ENCODE measurements at places on chromosomes 11 and 22.

DNA sequence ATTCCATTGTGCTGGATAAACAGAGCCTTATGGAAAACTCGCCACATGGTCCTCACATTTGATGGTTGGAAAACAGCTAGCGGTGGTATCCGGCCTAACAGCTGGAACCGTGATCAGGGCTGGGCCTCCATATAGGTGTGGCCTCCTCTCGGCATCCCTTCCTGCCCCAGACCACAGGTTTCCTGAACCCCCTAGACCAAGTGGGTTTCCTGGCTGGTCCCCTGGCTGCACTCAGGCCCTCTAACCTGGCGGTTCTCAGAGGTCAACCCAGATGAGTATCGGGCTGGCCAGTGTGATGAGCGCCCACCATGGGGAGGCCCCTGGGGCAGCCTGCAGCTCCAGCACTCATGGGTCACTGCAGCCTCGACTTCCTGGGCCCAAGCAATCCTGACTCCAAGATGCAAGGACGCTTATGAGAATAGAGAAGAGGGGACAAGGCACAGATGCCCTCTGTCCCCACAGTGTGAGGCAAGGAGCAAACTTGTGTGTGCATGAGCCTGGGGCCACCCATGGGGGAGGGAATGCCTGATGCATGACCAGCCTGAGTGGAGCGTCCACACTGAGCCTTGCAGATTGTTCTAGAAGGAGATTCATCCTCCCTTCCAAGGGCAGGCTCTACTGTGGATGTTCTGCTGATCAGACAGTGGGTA is 53.4 kb upstream of the WNT7B start:
- no peak for DNase-seq

GRCh38 chr22:43389227-43389836 is 22.5 kb upstream of the MPPED1 start:
- no peak for DNase-seq

GRCh38 chr11:64239662-64240434 is 1.0 kb upstream of the FKBP2 start:
- DNase-seq, result no peak

DNA sequence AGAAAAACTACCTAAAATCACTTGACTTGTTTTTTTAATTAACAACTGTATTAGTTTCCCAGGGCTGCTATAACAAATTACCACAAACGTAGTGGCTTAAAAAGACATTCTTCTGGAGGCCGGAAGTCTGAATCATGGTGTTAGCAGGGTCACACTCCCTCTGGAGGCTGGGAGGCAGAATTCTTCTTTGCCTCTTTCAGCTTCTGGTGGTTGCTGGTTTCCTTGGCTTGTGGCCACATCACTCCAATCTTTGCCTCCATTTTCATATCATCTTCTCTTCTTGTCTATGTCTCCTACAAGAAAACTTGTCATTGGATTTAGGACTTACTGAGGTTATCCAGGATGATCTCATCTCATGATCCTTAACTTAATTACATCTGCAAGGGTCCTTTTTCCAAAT is 7.4 kb upstream of the INCENP start:
- DNase-seq, result no peak

GRCh38 chr22:40509401-40510134 is 127.0 kb downstream of the MRTFA start:
- no peak for DNase-seq

GRCh38 chr11:62865635-62866034 is 15.1 kb upstream of the SLC3A2 start:
- DNase-seq, result no peak

DNA sequence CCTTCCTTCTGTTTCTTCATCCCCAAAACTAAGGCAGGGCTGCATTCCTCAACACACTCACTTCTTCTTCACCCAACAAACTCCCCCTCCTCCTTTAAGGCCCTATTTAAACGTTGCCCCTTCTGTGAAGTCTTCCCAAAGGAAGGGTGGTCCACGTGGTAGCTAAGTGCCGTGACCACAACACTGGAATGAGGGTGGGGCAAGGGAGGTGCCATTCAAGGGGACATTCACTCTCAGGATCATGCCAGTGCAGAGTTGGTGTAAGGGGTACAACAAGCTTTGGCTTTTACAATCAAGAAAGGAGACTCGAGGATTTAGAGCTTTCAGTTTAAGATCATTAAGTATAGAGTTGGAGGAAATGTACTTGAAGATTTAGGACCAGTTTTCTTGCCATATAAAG is 8.0 kb upstream of the MS4A10 start:
- no peak for DNase-seq

GRCh38 chr11:27118371-27118770 is 77.8 kb downstream of the BBOX1 start:
- DNase-seq, result no peak

DNA sequence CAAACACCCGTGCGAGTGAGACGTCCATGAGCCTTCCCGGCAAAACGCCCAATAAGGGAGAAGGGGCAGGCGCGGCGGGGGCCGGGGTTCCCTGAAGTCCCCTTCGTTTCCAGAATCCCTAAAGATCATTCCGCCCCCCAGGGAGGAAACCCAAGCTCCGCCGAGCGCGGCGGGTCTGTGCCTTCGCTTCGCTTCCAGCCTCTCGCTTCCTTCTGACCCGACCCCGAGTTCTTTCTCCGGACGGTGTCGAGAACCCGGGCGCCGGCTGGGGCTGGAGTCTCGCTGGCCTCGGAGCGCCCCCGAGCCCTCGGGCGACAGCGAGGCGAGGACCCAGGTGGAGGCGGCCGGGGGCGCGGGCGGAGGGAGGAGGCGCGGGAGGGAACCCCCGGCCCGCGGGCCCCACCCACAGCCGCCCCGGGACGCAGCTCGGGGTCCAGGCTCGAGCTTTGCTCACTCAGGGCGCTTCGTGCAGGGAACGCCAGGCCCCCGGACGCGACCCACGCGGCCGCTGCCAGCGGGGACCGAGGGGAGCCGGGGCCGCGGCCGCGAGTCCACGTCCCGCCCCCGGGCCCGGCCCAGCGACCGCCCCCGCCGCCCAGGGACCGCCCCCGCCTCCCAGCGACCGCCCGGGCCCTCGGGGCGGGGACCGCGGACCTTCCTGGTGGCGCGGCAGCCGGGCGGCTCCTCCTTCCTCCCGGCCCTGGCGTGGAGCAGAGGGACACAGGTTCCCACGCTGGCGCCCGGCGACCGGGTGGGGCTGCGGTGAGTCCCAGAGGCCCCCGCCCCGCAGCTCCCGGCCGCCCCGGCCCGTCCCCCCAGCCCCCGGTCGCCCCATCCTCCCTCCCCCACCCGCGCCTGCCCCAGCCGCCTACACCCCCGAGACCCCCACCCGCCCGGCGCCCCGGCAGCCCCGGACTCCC is at the start of gene PGGHG:
Gene PGGHG, plus strand, starts transcription at position 649 of the 920 bp plus-strand sequence. CDS start 691 bp downstream, outside the sequence.
- peak; percentile 55 for DNase-seq

GRCh38 chr11:44372989-44373388 is 63.0 kb upstream of the ALX4 start:
- no peak for DNase-seq

- no peak for DNase-seq
These were observed 821.1 kb downstream of the CNTN5 start for GRCh38 chr11:99841885-99842284.

DNA sequence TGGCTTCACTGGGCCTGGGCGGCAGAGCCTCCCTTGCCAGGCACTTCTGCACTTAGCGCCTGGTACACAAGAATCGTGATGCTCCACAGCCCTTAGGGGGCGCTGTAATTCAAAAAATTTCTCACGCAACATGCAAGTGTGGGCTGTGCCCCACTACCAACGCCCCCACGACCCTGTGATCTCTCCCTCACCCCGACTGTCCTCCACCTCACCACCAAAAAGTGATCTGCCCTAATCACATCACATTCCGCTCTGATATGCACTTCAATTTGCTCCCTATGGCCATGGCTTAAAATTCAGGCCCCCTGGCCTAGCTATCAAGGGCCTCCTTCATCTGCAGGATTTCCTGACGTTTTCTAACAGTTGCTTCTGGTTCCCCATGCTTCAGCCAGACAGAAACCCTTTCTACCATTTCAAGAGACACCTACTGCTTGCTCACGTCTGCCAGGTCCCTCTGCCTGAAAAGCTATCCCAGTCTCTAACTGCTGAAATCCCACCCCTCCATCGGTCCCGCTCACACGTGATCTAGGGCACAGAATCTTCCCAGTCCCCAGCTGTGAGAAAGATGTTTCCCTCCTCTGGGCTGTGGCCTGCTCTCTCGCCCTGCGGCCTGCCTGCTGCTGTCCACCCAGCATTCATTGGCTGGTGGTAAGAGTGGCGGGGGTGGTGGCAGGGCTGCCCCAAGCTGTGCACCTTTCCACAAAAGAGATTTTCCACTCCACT is 27.9 kb upstream of the LRRC32 start:
- no peak for DNase-seq

GRCh38 chr11:44066732-44067141 is 667 bp downstream of the ACCS start:
- DNase-seq, result no peak

DNA sequence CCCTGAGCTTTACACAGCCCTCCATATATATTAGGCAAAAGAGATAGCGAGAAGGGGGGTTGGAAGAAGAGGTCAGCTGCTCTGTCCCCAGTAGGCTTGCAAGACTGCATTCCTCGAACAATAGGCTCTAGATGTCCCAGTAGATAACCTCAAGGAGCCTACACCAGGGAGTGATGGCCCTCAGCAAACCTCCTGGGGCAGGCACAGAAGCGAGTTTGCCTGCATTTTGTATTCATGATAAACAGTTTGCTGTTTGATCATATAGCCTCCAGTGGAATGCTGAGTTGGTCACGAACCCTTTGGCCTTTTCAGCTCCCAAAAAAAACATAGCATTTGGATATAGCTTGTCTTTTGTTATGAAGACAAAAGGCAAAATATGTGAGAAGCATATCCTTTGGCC is 95.1 kb upstream of the GRAMD1B start:
- DNase-seq, result no peak

GRCh38 chr11:47188259-47188658 is 2.0 kb upstream of the PACSIN3 start:
- DNase-seq, result no peak

- DNase-seq, result no peak
These were observed 121.7 kb downstream of the SGSM3 start for GRCh38 chr22:40491990-40492631.

DNA sequence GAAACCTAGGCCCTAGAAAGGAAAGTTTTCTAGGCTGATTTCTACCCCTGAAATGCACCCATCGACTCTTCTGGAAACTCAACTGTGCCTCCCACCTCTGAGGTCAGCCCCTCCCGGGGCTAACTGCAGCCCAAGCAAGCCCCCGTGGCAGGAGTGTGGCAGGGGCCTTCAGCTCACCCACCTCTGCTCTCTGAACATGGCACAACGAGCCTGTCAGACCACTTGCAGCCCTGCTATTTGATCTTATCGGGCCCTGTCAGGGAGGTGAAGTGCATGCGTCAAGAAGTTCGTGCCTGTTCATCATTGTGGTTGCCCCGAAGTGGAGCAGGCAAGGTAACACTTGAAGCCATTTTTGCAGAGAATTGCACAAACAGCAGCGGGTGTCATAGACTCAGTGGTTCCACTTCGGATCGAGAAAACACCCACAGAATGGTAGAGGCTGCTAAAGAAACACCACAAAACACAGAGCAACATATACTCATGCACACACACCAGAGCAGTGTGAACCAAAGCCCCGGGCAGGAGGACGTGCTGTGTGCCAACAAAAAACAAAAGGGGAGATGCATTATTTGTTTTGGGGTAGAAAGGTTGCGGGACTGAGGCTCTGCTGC is 262.7 kb downstream of the ETS1 start:
- peak; percentile 82 for DNase-seq

DNA sequence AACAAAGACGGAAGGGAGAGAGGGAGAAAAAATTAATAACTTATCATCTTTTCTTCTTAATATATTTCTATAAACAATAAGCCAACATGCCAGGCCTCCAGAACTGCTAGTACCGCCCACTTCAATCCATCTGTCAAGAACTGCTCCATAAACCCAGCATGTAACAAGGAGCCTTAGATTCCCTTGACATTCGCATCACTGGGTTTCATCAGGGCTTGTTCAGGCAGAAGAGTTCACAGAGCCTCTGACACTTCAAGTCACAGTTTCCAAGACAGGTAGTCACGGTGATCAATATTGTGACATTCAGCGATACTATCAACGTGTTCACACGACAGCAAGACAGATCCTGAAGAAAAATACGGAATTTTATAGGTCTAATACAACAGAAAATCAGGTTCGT is 61.7 kb downstream of the LARGE2 start:
- no peak for DNase-seq

- no peak for DNase-seq
These were observed 5.2 kb downstream of the TRIM29 start for GRCh38 chr11:120132645-120133185.

DNA sequence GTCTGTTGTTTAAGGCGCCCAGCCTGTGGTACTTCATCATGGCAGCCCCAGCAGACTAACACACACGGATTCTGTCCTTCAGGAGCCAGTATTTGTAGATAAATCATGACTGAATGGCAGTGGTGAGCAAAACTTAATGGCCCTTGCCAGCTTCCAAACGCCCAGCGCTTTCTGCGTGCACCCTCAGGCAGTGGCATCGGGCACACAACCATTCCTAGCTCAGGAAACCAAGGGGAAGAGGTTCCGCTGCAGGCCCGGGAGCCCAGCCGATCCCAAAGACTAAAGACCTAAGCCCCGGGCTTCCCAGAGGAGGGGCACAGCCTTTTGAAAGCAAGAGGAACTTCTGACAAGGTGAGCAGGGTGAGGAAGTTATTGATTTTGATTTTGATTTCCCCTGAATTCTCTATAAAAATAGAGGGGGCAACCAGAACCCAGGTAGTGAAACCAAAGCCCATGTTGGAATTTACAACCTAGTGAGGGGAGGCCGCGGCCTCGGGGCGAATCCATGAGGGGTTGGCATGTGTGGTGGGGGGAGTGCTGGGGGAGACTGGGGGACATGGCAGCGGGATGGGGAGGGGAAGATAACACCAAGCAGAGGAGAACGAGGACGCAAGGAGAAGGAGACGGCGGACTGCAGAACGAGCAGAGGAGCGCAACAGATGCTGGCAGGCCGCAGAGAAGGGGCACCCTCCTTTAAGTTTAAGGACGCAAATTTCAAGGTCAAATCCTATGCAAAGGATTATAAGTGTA is 79.9 kb upstream of the SEPTIN5 start:
- no peak for DNase-seq

- no peak for DNase-seq
These were observed 16.3 kb downstream of the HTR3A start for GRCh38 chr11:113991170-113991569.

DNA sequence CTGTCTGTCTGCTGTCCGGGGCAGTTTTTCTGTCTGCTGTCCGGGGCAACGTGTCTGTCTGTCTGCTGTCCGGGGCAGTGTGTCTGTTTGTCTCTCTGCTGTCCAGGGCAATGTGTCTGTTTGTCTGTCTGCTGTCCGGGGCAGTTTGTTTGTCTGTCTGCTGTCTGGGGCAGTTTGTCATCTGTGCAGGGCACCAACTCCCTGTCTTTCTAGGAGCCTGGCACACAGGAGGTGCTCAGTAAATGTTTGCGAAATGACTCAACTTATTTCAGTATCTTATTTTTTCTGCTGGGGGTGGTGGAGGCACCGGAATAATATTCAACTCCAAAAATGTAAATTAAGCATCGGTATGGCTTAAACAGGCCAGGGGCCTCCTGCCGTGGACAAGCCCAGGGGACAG is 12.0 kb upstream of the TTLL12 start:
- no peak for DNase-seq

GRCh38 chr11:134404575-134405341 is 7.3 kb downstream of the B3GAT1 start:
- no peak for DNase-seq

GRCh38 chr22:32746732-32747131 is 54.8 kb upstream of the TIMP3 start:
- no peak for DNase-seq
